ENCODE measurements at places on chromosomes 3 and 15. TPM values are rescaled to one million over a fixed set of nuclear protein-coding genes. Genes with fewer than 3 reads are reported as not detected.

OIP5 gene
- 13.3 TPM for total RNA-seq

P2RY1 gene
- total RNA-seq, result 0.47 TPM

SERPINI2 gene
- total RNA-seq, result not detected

NEK10 gene
- total RNA-seq, result 1.3 TPM

SCAANT1 gene
- not detected for total RNA-seq
